ENCODE measurements at places on chromosomes 7 and 10. TPM values are rescaled to one million over a fixed set of nuclear protein-coding genes. Genes with fewer than 3 reads are reported as not detected.

Gene LMBR1
- total RNA-seq, result 88.2 TPM

DNA sequence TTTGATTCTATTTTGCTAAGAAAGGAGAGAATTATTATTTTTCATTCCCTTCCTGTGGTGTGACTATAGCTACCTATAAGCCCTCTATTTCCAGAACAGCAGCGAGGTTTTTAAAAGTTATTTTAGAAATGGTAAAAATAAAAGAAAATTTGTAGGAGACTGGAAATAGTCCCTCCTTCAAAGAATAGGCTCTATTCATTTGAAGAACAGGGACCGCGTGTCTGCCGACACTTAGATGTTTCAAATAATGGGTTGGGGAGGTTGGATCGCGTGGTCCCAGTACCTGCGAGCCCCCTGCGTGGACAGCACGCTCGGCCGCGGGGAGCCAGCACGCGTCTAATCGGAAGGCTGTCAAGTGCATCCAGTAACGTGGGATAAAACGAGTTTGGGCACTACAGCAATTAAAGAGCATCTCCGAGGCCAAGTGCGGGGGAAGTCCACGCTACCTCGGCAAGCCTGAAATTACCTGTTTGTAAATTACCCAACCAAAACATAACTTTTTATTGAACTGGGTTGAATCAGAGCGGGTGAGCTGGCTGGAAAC, 1.0 kb downstream of the CACNA2D1 start:
- no peaks in the 10 kb centered on the region for H3K4me1 ChIP-seq
- H3K4me3 ChIP-seq, result peak overlapping the region; percentile 58
- H3K27me3 ChIP-seq, result peaks cover 51% of the 10 kb centered on the region
- no peak for DNase-seq
- no peak overlapping the region for H3K27ac ChIP-seq
- no peaks in the 10 kb centered on the region for H3K36me3 ChIP-seq

GRCh38 chr7:45267262-45267661, 109.7 kb downstream of the RAMP3 start:
- H3K27ac ChIP-seq, result no peak overlapping the region
- DNase-seq, result no peak
- no peaks in the 10 kb centered on the region for H3K4me1 ChIP-seq
- peaks cover 14% of the 10 kb centered on the region for H3K27me3 ChIP-seq
- H3K36me3 ChIP-seq, result no peaks in the 10 kb centered on the region

- no peak for DNase-seq
- peaks cover 10% of the 10 kb centered on the region for H3K4me1 ChIP-seq
- no peak overlapping the region for H3K27ac ChIP-seq
- no peaks in the 10 kb centered on the region for H3K36me3 ChIP-seq
- peak overlapping the region; percentile 88 for H3K4me3 ChIP-seq
Measured at GRCh38 chr10:103853428-103854264, 1.7 kb downstream of the SH3PXD2A start.

GRCh38 chr10:88409824-88410223, 173.3 kb downstream of the RNLS start:
- H3K4me3 ChIP-seq, result no peak overlapping the region
- peaks cover 7% of the 10 kb centered on the region for H3K27me3 ChIP-seq
- DNase-seq, result no peak
- H3K36me3 ChIP-seq, result no peaks in the 10 kb centered on the region
- no peak overlapping the region for H3K27ac ChIP-seq
- H3K4me1 ChIP-seq, result peaks cover 9% of the 10 kb centered on the region

Gene BEND7
- not detected for total RNA-seq

- H3K27ac ChIP-seq, result no peak overlapping the region
- H3K4me3 ChIP-seq, result no peak overlapping the region
- DNase-seq, result no peak
- no peaks in the 10 kb centered on the region for H3K4me1 ChIP-seq
Measured at GRCh38 chr7:47508389-47509380, 73.2 kb downstream of the TNS3 start.

DNA sequence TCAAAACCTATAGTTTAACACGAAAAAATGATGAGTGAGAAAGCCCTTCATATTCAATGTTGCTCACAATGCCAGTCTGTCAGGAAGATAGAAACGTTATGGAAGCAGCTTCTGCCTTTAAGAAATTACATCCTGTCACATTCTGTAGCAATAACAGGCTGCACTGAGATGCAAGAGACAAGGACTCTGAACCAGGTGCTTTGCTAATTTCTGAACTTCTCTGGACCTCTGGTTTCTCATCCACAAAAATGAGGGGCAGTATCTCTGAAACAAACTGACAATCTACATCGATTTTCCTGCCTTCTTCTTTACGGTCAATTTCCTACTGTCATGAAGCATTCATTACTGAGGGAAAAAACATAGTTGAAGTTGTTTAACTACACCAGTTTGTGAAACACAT, 234.0 kb downstream of the SNX13 start:
- H3K36me3 ChIP-seq, result no peaks in the 10 kb centered on the region
- H3K27me3 ChIP-seq, result peaks cover 6% of the 10 kb centered on the region
- H3K4me1 ChIP-seq, result no peaks in the 10 kb centered on the region
- no peak overlapping the region for H3K4me3 ChIP-seq
- no peak overlapping the region for H3K27ac ChIP-seq

Gene SLC26A4
- 18.3 TPM for total RNA-seq

DNA sequence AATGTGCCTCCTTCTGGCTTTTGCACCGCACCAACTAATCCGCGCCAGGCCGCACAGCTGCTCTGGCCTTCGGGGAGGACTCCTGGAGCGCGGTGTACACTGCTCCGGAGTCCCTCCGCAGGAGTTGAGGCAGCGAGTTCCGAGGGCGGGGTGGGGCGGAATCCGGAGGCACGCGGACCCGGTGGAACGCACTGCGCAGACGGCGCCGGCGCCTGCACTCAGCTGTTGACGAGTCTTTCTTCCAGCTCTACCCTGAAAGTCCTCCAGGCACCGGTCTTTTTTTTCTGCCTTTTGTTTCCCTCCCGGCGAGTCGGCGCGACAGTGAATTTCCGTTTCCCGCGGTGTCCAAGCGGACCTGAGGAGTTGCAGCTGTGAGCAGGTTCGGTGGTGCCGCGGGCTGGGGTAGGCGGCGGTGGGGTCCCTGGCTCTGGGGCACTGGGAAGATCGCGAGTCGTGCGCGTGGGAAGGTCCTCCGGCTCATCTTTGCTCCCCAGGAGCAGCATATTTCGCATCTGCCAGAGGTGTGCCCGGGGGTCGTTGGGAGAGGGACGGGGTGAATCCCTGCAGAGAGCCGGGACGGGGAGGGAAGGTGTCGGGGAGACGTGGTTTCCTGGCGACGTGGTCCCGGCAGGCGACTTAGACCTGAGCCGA, 44.1 kb downstream of the SFTPD start:
- H3K4me1 ChIP-seq, result peaks cover 16% of the 10 kb centered on the region
- DNase-seq, result peak; percentile 65
- H3K4me3 ChIP-seq, result peak overlapping the region; percentile 98
- peak overlapping the region; percentile 61 for H3K27ac ChIP-seq
- peaks cover 47% of the 10 kb centered on the region for H3K27me3 ChIP-seq

GRCh38 chr7:82289152-82289535, 154.4 kb downstream of the CACNA2D1 start:
- no peak overlapping the region for H3K4me3 ChIP-seq
- H3K4me1 ChIP-seq, result no peaks in the 10 kb centered on the region
- no peaks in the 10 kb centered on the region for H3K36me3 ChIP-seq
- no peak for DNase-seq

GRCh38 chr10:101684782-101685181, 10.2 kb downstream of the FBXW4 start:
- H3K4me3 ChIP-seq, result no peak overlapping the region
- no peaks in the 10 kb centered on the region for H3K27me3 ChIP-seq
- no peak for DNase-seq

Gene WDR86
- 0.53 TPM for total RNA-seq

DNA sequence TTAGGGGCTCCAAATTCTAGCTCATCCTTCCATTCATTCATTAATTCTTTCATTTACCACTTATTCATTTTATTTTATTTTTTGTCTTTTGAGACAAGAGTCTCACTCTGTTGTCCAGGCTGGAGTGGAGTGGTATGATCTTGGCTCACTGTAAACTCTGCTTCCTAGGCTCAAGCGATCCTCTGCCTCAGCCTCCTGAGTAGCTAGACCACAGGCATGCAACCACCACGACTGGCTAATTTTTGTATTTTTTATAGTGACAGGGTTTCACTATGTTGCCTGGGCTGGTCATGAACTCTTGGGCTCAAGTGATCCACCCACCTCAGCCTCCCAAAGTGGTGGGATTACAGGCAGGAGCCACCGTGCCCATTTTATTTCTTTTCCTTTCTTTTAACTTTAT, 31.6 kb downstream of the FGF8 start:
- no peaks in the 10 kb centered on the region for H3K4me1 ChIP-seq
- H3K4me3 ChIP-seq, result no peak overlapping the region
- H3K27ac ChIP-seq, result no peak overlapping the region
- DNase-seq, result no peak
- H3K36me3 ChIP-seq, result no peaks in the 10 kb centered on the region

DNA sequence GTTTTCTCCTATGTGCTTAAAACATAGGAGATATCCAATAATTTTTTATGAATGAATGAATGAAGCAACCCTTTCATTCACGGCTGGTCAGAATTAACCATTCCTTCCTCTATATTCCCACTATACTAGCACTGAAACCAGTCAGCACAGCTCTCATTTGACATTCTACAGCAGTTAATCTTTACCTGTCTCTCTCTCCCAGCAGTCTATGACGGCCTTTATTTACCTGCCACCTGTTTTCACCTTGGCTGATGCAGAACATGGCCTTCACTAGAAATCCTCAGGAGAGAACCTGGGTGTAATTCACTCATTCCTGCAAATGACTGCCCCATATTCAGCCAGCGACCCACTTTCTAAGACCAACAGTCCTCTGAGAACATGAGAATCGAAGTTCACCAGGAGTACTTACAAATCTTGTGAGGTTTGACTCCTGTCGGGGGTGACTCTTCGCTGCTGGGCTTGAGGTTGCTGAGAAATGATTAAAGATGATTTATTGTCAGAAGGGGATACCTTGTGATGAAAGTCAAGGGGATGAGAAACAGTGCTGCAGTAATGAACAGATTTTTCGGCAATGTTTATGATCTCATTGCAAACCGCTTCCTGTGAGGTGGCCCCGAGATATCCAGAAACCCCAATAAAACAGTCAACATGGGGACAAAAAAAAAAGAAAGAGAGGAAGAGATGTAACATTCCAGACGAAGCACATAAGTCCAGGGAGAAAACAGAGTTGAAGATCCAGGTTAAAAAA, 30.9 kb upstream of the PDLIM1 start:
- H3K4me3 ChIP-seq, result no peak overlapping the region
- no peak overlapping the region for H3K27ac ChIP-seq
- no peaks in the 10 kb centered on the region for H3K36me3 ChIP-seq
- no peaks in the 10 kb centered on the region for H3K4me1 ChIP-seq
- no peak for DNase-seq

Gene IFIT1B
- not detected for total RNA-seq

DNA sequence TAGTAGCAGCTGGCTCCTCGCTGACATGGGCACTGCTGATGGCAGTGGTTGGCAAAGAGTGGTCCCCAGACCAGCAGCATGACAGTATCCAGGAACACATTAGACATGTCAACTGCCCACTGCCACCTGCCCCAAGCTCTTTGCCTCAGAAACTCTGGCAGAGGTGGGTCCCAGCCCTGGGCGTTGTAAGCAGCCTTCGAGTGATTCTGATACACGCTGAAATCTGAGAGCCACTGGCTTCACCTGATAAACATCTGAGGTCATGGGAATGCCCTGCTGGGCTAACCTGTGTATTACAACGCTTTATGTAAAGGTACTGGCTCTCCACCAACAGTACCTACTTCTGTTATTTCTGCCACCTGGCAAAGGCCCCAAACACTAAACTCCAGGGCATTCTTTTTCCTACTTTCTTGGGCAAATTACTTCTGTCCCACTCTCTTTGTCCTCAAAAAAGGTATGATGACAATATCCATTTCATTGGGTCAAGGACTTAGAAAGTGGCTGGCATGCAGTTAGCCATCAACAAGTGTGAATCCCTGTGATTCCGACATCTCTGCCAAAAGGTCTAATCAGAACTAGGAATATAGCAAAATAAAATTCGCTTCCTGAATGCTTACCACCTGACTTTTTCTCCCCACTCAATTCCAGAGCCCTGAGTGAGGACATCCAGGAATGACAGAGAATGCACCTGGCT, 9.2 kb downstream of the SGMS1 start:
- H3K27me3 ChIP-seq, result no peaks in the 10 kb centered on the region
- H3K4me3 ChIP-seq, result no peak overlapping the region
- H3K4me1 ChIP-seq, result peaks cover 44% of the 10 kb centered on the region
- H3K27ac ChIP-seq, result no peak overlapping the region
- H3K36me3 ChIP-seq, result no peaks in the 10 kb centered on the region
- no peak for DNase-seq

Gene SLC13A1
- total RNA-seq, result not detected

Gene ADAM12
- 0.63 TPM for total RNA-seq

Gene CCL24
- total RNA-seq, result 0.46 TPM

DNA sequence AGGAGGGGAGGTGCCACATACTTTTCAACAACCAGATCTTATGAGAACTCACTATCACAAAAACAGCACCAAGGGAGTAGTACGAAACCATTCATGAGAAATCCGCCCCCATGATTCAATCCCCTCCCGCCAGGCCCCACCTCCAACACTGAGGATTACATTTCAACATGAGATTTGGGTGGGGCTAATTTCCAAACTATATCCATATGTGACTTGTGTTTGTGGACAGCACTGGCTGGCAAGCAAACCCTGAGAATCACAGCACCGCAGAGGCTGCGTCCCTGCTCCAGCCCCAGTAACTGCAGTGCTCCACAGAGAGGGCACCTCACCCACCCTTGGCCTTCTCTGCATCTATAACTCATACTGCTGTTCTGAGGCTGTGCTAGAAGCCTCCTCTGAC, 211.2 kb upstream of the PODXL start:
- H3K36me3 ChIP-seq, result no peaks in the 10 kb centered on the region
- no peak for DNase-seq
- H3K4me1 ChIP-seq, result no peaks in the 10 kb centered on the region
- peaks cover 13% of the 10 kb centered on the region for H3K27me3 ChIP-seq

- no peaks in the 10 kb centered on the region for H3K4me1 ChIP-seq
- no peak for DNase-seq
- no peak overlapping the region for H3K4me3 ChIP-seq
- H3K36me3 ChIP-seq, result peaks cover 10% of the 10 kb centered on the region
- no peaks in the 10 kb centered on the region for H3K27me3 ChIP-seq
- peak overlapping the region; percentile 70 for H3K27ac ChIP-seq
Measured at GRCh38 chr10:92164036-92164696, 126.7 kb downstream of the CPEB3 start.

- H3K4me3 ChIP-seq, result no peak overlapping the region
- no peak overlapping the region for H3K27ac ChIP-seq
- no peaks in the 10 kb centered on the region for H3K4me1 ChIP-seq
- H3K27me3 ChIP-seq, result peaks cover 36% of the 10 kb centered on the region
Measured at GRCh38 chr10:111360260-111360925, 283.6 kb downstream of the ADRA2A start.

- H3K27ac ChIP-seq, result no peak overlapping the region
- DNase-seq, result no peak
- H3K4me1 ChIP-seq, result no peaks in the 10 kb centered on the region
- peaks cover 5% of the 10 kb centered on the region for H3K27me3 ChIP-seq
- no peak overlapping the region for H3K4me3 ChIP-seq
Measured at GRCh38 chr10:116203661-116204060, 69.3 kb downstream of the GFRA1 start.

All from activated T-cell treated with anti-CD3 and anti-CD28 coated beads, Interleukin-2, amount 50 U/mL, for 72 hours (primary cell).